Aorta (tissue), 5 donors: ENCODE measurements at places on chromosomes 11 and 22. TPM values are rescaled to one million over a fixed set of nuclear protein-coding genes. Genes with fewer than 3 reads are reported as not detected.

Gene C11orf16
- not detected for total RNA-seq

- DNase-seq, result no peak
These were observed 31.3 kb upstream of the MMP13 start for GRCh38 chr11:102986815-102987214.

GRCh38 chr22:17007852-17008731 lies at the start of gene GAB4:
TSS of gene GAB4 (minus strand) at chr22:17008222. CDS start at chr22:17008114, 108 bp downstream.
- DNase-seq, result no peak

DNA sequence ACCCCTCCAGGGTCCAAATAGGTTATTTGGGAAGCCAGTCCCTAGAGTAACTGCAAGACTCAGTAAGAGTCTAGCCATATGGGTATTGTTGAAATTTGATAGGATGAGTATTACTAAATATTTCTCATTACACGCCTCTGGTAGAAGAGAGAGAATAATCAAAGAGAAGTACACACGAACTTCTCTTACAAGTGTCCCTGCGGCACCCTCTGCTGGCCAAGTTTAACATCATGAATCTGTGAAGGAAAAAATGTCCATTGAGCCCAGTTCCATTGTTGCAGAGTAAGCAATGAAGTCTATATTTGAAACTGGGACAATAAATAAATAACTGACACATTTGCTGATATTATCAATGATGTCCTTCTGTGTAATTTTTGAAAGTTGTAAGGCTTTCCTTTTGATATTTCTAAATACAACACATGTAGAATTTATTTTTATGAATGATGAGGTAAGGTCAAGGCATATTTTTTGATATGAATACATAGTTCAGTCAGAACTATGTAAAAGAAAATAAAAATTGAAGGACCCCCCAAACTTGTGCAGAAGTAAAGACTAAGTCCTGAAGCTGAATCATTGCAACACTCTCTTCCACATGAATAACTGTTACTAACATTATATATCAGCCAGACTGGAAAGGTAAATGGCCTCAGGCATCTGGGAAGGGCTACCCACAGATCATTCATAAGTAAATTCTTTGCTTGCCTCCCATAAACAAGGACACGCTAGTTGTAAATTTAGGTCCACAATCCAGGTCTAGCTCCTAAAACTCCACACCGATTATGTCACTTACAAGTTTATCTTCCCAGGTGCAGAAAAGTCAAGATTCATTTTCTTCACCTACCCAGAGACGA lies 10.0 kb downstream of the OR51L1 start:
- no peak for DNase-seq

DNA sequence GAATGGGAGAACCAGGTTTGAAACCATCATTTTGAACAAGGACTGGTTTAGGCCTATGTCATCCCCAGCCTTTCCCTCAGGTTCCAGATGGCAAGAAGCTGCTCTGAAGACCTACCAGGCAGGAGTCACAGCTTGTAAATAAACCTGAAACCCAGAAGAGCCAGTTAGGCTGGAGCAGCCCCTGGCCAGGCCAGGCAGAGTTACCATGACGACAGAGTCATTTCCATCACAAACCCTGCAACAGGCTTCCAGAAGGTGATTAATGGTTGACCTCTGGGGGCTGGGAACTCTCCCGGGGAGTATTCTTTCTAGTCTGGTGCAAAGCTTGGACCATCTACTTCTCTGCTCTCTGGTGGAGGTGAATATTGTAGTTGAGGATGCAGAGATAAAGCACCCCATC lies 164.1 kb upstream of the NCAM1 start:
- no peak for DNase-seq

DNA sequence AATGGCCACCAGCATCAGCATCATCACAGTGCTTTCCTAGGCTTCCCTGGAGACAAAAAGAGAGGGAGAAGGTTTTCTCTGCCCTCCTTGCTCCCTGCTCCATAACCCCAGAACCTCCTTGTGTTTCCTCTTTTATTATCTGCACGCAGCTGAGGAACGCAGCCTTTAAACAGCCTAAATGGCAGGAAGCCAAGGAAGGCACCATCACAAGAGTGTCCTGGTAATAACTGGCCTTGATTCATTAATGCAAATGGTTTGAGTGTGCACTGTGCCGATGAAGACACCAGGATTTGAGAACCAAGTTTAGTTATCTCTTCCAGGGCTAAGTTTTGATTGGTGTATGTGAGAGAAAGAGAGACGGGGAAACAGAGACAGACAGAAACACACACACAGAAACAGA lies 29.4 kb upstream of the DRD2 start:
- DNase-seq, result no peak

DNA sequence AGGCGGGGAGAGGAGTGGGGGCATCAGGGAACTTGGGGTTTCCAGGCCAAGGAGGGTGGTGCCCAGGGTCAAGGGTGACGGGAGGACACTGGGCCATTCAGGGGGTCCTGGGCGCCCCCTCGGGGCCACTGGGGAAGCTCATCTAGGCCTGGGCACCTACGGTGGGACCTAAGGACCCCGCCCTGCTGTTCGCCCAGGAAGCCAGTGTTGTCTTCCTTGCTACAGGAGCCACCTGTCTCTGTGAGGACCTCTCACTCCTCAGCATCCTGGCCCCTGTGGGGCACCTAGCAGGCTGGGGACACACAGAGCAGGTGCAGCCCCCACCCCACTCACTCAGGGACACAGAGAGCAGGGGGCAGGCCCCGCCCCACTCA lies 191.6 kb downstream of the IGLL1 start:
- no peak for DNase-seq

DNA sequence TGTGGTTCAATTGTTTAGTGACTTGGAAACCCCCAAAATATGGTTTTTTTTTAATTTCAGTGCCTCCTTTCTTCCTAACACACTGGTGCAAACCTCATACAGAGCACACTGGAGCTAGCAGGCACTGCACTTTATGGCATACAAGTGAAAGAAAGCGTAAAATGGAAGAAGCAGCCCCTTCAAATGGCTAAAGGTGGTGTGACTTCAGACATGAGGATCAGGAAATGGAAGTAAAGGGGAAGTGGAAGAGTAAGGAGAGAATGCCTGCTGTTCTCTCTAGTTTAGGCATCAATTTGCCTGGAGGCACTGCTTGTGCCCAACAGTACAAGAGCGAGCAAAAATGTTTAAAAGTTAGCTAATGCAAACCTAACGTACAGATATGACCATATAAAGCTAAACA lies 5.7 kb downstream of the RSF1 start:
- no peak for DNase-seq

DNA sequence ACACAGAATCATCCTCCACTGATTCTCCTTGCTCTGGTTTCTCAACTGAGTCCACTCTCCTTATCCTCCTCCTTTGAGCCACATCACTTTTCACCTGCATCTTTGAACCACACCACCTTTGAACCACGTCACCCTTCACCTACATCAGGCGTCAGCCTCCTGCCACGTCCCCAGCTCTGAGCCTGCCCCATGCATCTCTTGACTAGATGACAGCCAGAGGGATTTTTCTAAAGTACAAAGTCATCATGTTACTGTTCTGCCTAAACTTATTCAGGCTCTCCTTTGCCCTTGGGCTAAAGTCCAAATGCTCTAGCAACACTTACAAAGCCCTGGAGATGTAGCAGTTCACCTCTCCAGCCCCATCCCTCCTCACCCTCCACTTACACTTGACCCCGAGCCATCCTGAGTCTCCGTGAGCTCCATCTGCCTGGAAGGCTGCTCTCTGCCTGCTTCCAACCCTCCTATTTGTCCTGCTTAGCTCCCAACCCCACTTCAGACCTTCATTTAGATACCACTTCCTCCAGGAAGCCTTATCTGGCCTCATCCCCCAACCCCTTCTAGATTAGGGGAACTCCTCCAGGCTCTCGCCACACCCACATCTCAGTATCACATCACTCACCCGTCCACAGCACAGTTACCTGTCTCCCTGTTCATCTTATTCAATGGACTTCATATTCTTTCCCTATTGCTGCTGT lies 3.7 kb upstream of the MS4A10 start:
- DNase-seq, result peak; percentile 37

GRCh38 chr11:126711977-126712625 lies 288.5 kb downstream of the KIRREL3 start:
- DNase-seq, result no peak

Gene PHLDB1
- 260 TPM for total RNA-seq
